ENCODE measurements at places on chromosomes 3 and 15.
A peak's percentile ranks its signal among the peaks of the same experiment; 100 is the strongest.

GRCh38 chr3:64188810-64189560 is 36.3 kb downstream of the PRICKLE2 start:
- H3K27ac ChIP-seq, result peak overlapping the region; percentile 86
- H3K4me3 ChIP-seq, result no peak overlapping the region
- no peaks in the 10 kb centered on the region for H3K27me3 ChIP-seq
- H3K36me3 ChIP-seq, result no peaks in the 10 kb centered on the region
- H3K4me1 ChIP-seq, result peaks cover 32% of the 10 kb centered on the region

DNA sequence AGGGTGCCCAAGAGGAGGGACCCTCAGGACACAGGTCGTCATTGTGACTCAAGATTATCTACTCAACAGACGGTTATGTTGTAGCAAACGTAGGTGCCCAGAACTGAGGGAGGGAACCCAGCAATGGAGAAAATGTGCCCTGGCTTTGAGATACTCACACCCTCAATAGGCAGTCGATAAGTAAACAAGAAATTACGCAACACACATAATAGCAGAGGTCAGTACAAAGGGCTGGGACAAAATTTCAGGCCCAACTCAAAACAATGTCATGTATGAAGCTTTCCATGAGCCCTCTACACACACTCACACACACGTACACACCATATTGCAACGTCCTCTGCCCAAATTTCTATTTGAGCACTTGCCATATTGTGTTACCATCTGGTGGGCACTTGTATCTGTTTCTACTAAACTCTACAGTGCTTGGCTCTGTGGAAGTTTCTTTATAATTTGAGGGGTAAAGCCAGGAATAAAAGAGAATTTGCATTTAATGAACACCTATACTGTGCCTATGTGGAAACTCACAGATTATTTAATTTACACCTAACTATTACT is 114.6 kb upstream of the TRIM42 start:
- no peaks in the 10 kb centered on the region for H3K27me3 ChIP-seq
- H3K27ac ChIP-seq, result no peak overlapping the region
- H3K4me3 ChIP-seq, result no peak overlapping the region
- H3K4me1 ChIP-seq, result no peaks in the 10 kb centered on the region

- H3K27me3 ChIP-seq, result no peaks in the 10 kb centered on the region
- no peak for DNase-seq
- no peak overlapping the region for H3K27ac ChIP-seq
- H3K4me1 ChIP-seq, result no peaks in the 10 kb centered on the region
- peaks cover 3% of the 10 kb centered on the region for H3K36me3 ChIP-seq
These were observed 93.8 kb downstream of the DUT start for GRCh38 chr15:48425051-48425450.

GRCh38 chr3:71504250-71505036 is 79.1 kb downstream of the FOXP1 start:
- no peak for DNase-seq
- H3K27me3 ChIP-seq, result no peaks in the 10 kb centered on the region
- H3K27ac ChIP-seq, result peak overlapping the region; percentile 72
- H3K36me3 ChIP-seq, result no peaks in the 10 kb centered on the region
- H3K4me1 ChIP-seq, result no peaks in the 10 kb centered on the region

DNA sequence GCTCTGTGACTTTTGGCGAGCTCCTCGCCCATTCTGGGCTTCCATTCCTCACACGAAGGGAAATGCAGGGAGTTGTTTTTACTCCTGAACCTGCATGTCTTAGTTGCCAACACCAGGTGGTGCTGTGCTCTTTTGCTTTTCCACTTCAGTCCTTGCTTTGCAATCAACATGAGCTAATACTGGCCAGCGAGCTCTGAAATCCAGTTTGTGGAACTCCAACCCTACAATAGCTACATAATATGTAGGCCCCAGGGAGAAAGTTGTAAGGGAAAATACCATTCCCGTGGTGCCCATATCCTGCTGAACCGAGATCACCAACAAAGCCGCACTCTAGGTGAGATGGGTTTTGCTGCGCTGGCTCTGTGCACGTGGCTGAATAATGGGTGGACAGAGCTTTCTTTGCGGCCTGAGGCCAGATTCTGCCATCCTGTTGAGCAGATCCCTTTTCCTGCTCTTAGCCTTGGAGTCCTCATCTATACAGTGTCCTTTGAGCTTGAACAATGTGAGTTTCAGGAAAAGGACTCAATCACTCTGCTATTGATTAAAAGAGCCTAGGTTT is 25.0 kb downstream of the LSM3 start:
- no peak overlapping the region for H3K4me3 ChIP-seq
- H3K27ac ChIP-seq, result peak overlapping the region; percentile 78
- H3K27me3 ChIP-seq, result no peaks in the 10 kb centered on the region
- peak; percentile 65 for DNase-seq

GRCh38 chr15:100859970-100860828 is 19.4 kb upstream of the ALDH1A3 start:
- no peak overlapping the region for H3K4me3 ChIP-seq
- H3K36me3 ChIP-seq, result no peaks in the 10 kb centered on the region
- H3K27me3 ChIP-seq, result no peaks in the 10 kb centered on the region
- DNase-seq, result no peak
- peak overlapping the region; percentile 93 for H3K27ac ChIP-seq
